Stimulated activated CD8-positive, alpha-beta memory T cell treated with anti-CD3 and anti-CD28 coated beads, Interleukin-15, amount 100 ng/mL, for 24 hours (primary cell): ENCODE measurements at places on chromosomes 4 and X.

DNA sequence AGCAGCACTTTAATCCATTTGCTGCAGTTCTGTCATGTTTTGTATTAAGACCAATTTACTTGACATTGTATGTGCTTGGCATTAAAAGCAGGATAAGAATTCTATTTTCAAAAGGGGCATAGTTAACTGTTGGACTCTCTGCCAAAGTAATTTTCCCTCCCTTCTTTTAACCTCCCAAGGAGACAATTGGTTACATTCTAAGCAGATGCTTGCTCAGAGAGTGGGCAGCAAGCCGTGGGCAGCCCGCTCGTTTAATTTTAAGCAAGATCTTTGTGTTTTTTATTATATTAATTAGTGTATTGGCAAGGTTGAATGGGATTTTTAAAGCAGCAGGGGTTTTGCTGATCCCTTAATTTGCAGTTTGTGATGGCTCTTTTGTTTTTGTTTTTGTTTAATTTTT is 37.1 kb upstream of the KLHL8 start:
- DNase-seq, result no peak

- DNase-seq, result no peak
These were observed 13.4 kb upstream of the ADH4 start for GRCh38 chr4:99157478-99157935.

DNA sequence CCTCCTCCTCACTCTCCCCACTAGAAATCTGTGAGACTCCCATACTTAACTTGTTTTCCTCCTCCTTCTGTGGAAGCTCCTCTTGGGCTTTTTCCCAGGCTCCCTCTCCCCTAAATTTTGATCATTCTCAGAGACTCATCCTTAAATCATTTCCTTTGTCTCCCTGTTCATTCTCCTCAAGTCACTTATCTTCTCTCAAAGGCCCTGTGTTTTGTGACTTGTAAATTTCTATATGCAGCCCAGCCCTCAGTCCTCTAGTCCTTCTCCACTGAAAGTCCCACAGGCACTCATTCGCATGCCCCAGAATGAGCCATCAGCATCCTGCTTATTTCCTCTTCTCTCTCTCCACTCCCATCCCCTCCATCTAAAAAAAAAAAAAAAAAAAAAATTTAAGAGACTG is 171.8 kb downstream of the SOWAHB start:
- no peak for DNase-seq

DNA sequence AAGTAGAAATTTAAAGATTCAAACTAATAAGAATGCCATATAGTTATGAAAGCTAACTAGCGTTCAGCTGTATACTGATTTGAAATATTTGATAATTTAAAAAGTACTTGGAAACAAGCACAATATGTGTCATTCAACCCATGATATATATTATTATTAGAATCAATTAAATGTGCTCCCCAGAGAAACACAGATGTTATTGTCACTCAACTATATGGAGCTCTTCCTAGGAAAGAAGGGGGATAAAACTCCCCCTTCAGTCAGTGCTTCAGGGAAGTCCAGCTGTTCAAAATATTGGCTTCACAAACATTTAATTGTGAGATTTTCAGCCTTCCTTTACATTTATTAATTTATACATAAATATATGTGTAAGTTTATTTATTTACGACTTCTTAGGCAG is 135.9 kb downstream of the SLC4A4 start:
- no peak for DNase-seq

- no peak for DNase-seq
These were observed 281.9 kb upstream of the HS3ST1 start for GRCh38 chr4:11710453-11711093.

- no peak for DNase-seq
These were observed 111.7 kb upstream of the RPS6KA3 start for GRCh38 chrX:20378233-20378920.

- DNase-seq, result no peak
These were observed 54.1 kb upstream of the CLDN34 start for GRCh38 chrX:9913146-9913433.

DNA sequence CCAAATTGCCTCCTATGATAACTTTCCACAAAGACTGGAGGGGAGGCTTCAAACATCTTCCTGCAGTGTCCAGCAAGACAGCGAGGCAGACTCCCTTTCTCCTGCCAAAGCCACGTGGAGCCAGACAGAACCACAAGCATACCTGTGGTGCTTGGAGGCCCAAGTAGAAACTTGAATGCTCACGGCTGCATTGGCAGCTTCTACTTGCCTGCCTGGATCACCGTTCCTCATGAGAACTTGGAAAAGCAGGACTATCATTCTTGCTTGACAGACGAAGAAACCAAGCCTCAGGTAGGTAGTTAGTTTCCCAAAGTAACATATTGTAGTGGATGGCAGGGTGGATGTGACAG is 216.3 kb upstream of the SFRP2 start:
- DNase-seq, result no peak

- DNase-seq, result no peak
These were observed 30.7 kb upstream of the TMPRSS11E start for GRCh38 chr4:68416591-68416990.

- DNase-seq, result no peak
These were observed 348.2 kb downstream of the BMPR1B start for GRCh38 chr4:95105983-95106382.

DNA sequence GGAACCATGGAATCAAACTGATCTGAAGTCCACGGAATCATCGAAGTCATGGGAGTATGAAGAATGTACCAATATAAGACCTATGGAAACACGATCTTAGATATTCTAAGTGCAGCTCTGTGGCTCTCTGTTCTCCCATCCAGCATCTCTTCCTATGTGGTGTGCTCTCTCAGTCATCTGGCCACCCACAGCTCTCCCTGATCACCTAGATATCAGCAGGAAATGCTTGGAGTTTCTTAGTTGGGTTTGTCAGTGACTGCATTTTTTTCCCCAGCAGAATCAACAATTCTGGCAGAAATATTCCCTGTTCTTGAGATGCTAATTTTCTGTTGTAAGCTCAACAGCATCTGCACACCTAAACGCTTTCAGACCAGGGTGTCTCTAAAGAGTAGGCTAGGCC is 94.1 kb downstream of the GC start:
- DNase-seq, result no peak

DNA sequence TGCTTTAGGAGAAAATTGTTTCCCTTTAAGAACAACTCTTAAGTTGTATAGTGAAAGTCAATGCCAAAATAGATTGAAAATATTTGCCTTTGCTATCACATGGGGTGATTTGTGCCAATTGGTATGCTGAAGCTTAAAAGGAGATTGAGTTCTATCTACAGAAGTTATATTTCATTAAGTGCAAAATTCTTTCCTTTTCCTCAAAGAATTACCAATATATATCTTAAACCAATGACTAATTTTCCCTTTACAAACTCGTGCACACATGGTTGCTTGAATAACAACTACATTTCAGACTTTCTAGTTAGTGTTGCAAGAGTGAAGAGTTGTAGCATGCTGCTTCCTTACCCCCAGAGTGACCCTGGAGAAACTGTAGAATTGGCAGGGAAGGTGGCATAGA is 990.0 kb upstream of the PABPC4L start:
- DNase-seq, result no peak

GRCh38 chr4:175090116-175090515 is 172.0 kb downstream of the ADAM29 start:
- DNase-seq, result no peak

- no peak for DNase-seq
These were observed 12.5 kb upstream of the SEL1L3 start for GRCh38 chr4:25875281-25875745.

DNA sequence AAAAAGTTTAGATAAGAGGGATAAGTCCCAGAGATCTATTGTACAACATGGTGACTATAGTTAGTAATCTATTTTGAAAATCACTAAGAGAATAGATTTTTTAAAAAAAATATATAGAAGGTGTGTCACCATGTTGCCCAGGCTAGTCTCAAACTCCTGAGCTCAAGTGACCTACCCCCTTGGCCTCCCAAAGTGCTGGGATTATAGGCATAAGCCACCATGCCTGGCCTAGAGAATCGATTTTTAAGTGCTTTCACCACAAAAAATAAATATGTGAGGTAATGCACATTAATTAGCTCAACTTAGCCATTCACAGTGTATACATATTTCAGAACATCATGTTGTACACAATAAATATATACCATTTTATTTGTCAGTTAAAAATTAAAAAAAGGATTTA is 56.7 kb upstream of the TBC1D9 start:
- DNase-seq, result no peak

DNA sequence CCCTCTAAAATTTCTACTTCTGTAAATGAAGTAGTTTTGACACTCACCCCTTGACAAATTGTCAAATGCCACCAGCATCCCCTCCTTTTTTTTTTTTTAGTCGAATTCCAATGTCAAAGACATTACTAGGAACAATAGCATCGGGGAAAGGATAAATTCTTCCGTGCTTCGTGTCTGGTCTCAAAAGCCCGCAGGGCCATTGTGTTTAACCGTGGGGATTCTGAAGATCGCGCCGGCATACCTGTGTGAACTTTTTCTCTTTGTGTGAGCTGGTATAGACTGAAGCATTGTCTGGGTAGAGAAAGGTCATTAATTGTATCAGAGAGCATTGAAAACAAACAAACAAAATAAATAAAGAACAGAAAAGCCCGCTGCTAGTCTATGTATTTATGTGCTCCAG is 313.9 kb downstream of the ASMT start:
- no peak for DNase-seq

DNA sequence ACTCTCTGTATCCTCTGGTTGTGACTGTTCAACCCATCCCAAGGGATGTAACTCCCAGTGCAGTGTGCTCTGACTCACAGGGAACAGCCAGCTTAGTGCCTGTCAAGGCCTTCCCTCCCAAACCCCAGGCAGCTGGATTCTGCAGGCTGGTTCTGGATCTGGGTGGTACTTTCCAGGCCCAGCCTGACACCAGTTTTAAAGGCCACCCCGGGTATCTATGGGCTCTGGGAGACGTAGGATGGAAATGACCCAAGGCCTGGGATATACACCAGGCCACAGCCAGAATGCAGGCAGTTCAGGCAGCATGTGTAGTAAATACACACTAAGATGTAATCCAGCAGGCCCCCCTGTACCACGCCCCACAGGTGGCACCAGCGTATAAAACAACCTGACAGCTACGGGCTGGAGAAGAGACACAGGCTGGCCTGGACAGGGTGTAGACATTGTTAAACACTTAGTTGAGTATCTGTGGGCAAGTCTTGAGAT is 64.2 kb downstream of the SPINK2 start:
- peak; percentile 6 for DNase-seq

- no peak for DNase-seq
These were observed 1854.6 kb downstream of the PCDH7 start for GRCh38 chr4:32574803-32575202.

- DNase-seq, result no peak
These were observed 49.3 kb upstream of the EPGN start for GRCh38 chr4:74258963-74259362.

- DNase-seq, result no peak
These were observed 1.8 kb downstream of the TBC1D25 start for GRCh38 chrX:48541140-48541814.

- no peak for DNase-seq
These were observed 271.8 kb upstream of the TENM3 start for GRCh38 chr4:181971411-181971810.

DNA sequence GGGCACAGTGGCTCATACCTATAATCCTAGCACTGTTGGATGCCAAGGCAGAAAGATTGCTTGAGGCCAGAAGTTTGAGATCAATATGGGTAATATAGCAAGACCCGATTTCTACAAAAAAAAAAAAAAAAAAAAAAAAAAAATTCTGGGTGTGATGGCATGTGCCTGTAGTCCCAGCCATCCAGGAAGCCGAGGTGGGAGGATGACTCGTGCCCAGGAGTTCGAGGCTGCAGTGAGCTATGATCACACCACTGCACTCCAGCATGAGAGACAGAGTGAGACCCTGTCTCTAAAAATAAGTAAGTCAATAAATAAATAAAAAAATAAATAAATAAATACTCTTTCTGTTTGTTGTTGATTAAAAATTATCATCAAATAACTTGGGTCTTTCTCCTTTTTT is 62.4 kb upstream of the BMPR1B start:
- DNase-seq, result no peak

GRCh38 chr4:153931804-153932203 is 142.9 kb upstream of the SFRP2 start:
- DNase-seq, result no peak

GRCh38 chrX:103414561-103414960 is 38.2 kb downstream of the BEX3 start:
- no peak for DNase-seq

GRCh38 chrX:51571874-51572273 is 46.8 kb downstream of the CENPVL3 start:
- no peak for DNase-seq

GRCh38 chr4:93791570-93792195 is 36.9 kb upstream of the ATOH1 start:
- DNase-seq, result no peak

DNA sequence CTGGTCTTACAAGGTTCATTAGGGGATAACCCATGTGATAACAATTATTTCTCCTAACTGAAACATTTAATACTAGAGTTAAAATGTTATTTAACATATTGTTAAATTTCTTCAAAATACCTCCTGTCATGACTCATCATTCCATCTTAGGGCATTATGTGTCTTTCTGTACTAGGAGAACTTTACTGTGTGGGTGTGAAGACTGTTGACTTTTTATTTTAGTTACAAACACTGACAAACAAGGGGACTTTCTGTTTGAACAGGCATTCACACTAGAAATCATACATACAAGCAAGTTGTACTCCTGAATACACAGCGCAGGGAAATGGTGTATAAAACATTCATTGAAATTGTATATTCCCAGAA is 175.9 kb downstream of the FBXW7 start:
- DNase-seq, result no peak

- DNase-seq, result no peak
These were observed 104.2 kb downstream of the PAPSS1 start for GRCh38 chr4:107615809-107616208.

DNA sequence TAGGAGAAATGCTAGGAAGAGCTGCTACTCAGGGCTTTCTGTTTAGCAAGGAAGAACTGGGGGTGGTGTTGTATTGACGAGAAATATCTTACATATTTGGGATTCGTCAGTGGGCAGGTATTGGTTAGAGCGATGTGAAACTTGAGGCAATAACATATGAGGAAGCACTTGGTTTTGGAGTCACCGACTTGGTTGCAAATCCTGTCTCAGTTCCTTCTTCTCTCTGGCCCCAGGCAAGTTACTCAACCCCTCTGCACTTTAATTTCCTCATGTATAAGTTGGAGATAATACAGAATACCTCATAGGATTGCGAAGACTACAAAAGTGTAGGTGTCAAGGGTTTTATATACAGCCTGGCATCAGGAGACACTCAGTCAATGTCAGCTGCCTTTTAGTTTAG is 34.1 kb downstream of the GPAT3 start:
- no peak for DNase-seq

GRCh38 chr4:140943486-140944198 is 187.5 kb upstream of the TBC1D9 start:
- DNase-seq, result no peak

DNA sequence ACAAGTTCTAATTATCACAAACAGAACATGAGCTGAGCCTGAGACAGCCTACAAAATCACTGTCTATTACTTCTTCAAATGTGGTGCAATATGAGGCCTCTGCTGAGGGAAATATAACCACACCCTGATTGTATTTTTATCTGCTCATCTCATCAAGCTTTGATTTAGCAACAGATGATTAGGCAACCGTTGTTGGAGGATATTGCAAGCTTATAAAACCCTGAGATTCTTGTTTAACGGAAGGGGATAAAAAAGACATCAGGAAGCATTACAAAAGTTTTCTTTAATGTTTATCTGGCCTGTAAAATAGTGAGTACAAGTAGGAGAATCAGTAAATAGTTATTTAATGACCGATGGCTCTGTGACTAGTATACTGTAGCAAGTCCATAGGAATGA is 108.5 kb downstream of the ZNF330 start:
- no peak for DNase-seq

- no peak for DNase-seq
These were observed 322.4 kb downstream of the ARHGAP10 start for GRCh38 chr4:148054275-148054674.

GRCh38 chrX:51825436-51825835 is 68.0 kb upstream of the MAGED1 start:
- DNase-seq, result no peak
